Hematopoietic multipotent progenitor cell treated with erythropoietin and hydrocortisone succinate and interleukin-3 and kit ligand, for 4 days (in vitro differentiated cells): ENCODE measurements at places on chromosomes 16 and 17.

GRCh38 chr16:78574571-78574970, 475.1 kb downstream of the WWOX start:
- DNase-seq, result no peak

DNA sequence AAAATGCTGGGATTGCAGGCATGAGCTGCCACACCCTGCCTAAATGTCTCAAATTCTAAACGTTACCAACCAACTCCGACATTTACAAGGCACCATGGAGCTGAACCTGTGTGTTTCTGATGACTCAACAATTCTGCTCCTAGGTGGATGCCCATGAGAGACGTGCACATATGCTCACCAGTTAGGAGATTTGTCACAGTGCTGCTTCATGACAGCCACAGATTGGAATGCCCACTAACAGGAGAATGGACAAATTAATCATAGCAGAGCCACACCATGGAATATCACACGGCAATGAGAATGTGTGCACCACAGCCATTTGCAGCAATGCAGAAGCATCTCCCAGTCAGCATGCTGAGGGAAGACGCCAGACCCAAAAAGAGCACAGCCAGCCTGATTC, 8.0 kb upstream of the KCNG4 start:
- no peak for DNase-seq

GRCh38 chr17:83119987-83120864, 40.8 kb downstream of the METRNL start:
- DNase-seq, result peak; percentile 80

- no peak for DNase-seq
Observed at GRCh38 chr16:7090628-7091115, 242.0 kb upstream of the RBFOX1 start.

GRCh38 chr16:29809850-29810698, 1.9 kb upstream of the PRRT2 start:
- DNase-seq, result no peak

GRCh38 chr16:907842-908241, 62.9 kb downstream of the LMF1 start:
- no peak for DNase-seq

- DNase-seq, result no peak
Observed at GRCh38 chr16:81094771-81095251, 1.4 kb downstream of the GCSH start.

GRCh38 chr16:627454-628239, 3.1 kb upstream of the WFIKKN1 start:
- DNase-seq, result no peak

DNA sequence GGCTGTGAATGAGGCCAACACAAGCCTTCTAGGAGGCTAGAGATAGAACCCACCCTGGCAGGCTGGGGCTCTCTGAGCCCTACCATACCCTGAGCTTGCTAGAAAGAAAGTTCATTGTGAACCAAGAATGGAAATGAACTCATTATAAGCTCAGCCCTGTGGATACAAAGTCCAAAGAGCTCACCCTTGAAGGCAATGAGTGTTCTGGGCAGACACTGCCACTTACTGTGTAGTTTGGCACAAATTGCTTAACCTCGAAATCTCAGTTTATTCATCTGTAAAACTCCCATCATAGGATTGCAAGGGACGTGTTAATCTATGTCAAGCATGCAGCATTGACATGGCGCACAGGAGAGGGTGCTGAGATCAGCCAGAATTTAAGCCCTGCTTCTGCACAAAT, 5.5 kb downstream of the KDM8 start:
- no peak for DNase-seq

DNA sequence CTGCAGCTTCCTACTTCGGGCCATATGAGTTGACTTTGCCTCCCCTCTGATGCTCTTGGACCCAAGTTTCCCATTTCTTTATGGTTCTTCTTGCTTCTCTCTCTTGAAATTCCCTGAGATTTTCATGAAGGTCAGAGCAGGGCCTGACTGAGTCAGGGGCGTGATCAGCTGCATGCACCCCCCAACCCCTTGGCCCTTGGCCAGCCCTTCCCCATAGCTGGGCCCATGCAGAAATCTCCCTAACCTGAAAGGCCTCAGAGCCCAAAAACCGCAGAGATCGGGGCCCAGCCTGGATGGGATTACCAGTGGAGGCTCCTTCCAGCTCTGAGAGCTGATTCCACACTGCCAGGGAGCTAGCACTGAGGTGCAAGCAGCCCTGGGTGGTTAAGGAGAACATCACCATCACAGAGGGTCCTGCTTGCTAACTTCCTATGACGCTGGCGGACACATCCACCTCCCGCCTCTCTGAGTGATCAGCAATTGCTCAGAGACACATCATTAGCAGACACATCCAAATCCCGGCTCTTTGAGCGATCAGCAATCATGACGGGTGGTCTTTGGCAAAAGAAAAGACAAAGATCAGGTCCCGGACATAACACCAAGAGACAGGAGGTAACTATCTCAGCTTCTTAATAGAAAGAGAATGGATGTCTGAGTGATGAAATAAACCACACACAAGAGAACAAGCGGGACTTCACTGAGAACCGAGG, 161.5 kb downstream of the C16orf78 start:
- no peak for DNase-seq

DNA sequence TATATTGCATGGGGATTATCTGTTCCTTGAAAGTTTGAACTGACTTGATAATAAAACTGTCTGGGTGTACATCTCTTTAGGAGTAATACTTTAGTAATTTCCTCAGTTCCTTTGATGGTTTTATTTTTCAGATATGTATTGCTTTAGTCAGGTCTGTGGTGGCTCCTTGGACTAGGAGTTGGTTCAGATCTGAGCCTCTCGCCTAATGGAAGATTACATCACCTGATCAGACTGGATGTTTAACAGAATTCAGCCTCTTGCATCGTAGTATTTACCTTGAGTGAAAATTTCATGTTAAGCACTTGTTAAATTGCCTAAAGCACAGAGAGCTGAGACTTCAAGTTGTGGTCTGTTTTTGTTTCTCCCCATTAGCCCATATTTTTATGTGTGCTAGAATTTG, 267.3 kb downstream of the MAP2K4 start:
- no peak for DNase-seq

GRCh38 chr16:11913425-11914079, 2.2 kb downstream of the GSPT1 start:
- no peak for DNase-seq

- peak; percentile 37 for DNase-seq
Observed at GRCh38 chr17:76056882-76057281, 15.4 kb downstream of the SRP68 start.

DNA sequence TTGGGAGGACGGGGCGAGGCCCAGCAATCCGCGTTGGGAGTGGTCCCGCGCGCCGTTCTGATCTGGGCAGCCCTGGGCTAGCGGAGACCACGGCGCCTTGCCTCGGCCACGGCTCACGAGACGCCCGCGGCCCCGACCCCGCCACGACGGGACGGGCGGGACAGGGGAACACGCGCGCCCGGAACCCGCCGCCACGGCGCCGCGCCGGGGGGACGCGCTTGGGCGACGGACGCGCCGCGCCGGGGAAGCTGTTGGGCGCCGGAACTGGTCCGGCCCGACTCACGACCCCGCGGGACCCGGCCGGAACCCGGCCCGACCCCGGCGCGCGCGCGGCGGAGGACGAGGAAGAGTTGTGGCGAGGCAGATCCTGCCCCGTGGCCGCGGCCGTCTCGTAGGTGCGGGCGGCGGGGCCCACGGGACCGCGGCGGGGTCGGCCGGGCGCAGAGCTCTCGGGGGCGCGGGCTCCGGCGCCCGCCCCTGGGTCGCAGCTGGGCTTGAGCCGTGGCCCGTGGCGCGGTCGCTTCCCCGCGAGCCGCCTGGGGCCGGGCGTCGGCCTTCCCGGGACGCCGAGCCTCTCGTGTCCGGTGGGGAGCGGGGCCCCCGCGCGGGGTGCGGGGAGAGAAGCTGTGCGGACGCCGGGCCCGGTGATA, at the start of gene ACSF3:
Gene ACSF3 (plus strand): TSS at position 251 of the 650 bp plus-strand sequence. CDS start 6,830 bp downstream, outside the sequence.
- peak; percentile 82 for DNase-seq

GRCh38 chr16:19737306-19738038, 19.4 kb downstream of the IQCK start:
- DNase-seq, result peak; percentile 11

- no peak for DNase-seq
Observed at GRCh38 chr17:10051112-10051511, 146.0 kb upstream of the RCVRN start.

GRCh38 chr17:81445642-81446503, 50.6 kb downstream of the BAHCC1 start:
- no peak for DNase-seq

GRCh38 chr17:33121756-33122155, 130.1 kb downstream of the SPACA3 start:
- no peak for DNase-seq

DNA sequence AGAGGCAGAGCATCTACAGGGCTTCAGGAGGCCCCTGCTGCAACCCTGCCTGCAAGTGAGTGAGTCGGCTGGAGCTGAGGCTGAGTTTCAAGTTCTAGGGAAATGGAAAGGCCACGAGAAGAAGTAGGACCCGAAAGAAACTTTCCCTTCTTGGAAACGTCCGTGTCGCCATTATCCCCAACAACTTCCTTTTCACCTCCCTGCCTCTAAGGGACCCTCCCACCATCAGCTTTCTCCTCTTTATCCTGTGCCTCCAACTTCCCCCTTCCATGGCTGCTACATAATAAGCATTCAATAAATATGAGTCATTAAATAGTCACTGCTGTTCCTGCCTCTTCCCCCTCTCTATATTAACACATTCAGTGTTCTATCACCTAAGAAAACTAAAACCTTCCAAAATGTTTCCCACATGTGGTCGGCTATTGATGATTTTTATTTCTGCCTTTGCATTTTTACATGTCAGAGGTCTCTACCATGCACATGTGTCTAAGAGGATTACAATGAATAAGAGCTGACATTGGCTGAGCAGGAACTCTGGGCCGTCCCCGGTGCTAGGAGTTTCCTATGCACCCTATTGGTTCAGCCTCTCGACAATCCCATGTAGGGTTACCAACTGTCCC, 115.9 kb upstream of the TNRC6C start:
- peak; percentile 41 for DNase-seq

DNA sequence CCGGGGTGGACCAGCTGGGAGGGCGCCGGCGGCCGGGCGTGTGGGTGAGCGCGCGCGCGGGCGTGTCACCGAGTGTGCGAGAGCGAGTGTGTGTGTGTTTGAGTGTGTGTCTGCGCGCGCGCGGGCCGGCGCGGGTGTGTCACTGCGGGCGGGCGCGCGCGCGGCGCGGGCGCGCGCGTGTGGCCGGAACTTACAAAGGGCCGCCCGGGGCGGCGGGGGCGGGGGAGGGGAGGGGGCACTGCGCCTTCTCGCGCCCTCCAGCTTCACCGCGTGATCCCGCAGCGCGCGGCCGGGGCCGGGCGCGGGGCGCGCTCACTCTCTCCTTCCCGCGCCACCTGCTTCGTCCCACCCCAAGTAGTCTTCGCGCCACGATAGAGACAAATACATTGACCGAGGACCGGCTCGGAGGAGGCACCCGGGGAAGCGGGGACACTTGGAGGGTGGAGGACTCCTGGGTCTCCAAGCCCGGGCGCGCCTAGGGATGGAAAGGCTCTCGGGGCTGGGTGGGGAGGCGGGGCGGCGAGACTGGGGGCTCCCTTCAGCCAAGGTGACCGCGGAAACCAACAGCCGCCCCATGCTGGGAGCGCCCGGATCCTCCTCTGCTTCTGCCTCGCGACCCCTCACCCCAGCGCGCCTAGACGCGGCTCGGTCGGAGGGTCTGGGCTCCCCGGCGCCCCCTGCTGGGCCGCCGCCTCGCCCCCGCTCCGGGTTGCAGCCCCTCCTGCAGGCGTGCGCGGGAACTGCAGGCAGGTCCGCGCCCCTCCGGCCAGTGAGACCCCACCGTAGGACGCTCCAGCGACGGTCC, at the start of gene SRCIN1:
Gene SRCIN1 (minus strand): TSS at position 112 of the 805 bp plus-strand sequence. CDS start 247 bp downstream, outside the sequence.
- peak; percentile 55 for DNase-seq

DNA sequence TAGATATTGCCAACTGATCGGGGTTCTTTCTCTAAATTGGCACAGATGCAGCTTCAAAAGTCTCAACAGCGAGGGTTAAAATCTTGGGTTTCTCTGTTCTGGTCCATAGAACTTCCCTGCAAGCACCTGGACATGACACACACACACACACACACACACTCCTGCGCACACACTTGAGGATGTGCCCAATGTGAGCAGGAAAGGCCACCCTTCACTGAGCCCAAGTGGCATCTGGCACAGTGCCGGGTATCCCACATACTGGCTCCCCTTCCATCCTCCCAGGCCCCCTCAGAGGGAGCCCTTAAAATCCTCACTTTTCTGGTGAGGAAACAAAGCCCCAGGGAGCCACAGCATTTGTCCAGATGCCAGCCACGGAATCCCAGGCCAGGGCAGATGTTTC, 55.5 kb downstream of the ZNF423 start:
- DNase-seq, result no peak

DNA sequence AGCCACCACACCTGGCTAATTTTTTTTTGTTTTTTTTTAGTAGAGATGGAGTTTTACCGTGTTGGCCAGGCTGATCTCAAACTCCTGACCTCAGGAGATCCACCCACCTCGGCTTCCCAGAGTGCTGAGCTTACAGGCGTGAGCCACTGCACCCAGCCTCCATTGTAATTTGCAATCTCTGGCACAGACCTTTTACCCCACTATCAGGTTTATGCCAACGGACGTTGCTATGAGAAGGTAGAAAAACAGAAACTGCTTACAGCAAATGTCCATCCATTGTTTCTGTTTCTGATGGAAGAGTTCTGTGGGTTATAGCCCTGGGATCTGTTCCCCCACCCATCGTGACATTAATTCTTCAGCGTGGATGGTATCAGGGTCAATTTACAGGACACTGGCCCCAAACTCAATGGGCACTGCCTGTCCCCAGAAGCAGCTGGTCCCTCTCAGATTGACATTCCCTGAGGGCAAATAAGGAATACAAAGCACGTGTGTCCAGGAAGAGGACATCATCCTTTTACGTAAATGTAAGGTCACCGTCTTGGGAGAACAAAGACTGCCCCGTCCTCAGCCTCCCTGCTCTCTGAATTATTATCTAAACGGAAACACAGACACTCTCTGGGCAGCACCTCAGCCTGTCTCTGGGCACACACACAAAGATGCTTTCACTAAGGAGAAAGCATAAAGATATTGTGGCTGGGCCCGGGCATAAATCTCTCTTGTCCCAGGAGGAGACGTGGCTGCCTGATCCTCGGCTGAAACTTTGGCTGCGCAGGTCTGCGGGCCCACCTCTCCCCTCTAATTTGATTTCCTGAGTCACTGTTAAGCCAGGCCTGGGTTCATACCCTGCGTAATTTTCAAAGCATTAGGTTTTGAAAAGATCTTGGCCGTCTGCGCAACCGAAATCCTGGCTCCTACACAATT, 5.2 kb downstream of the KCNG4 start:
- no peak for DNase-seq
